ENCODE measurements at places on chromosomes 11 and 22.

DNA sequence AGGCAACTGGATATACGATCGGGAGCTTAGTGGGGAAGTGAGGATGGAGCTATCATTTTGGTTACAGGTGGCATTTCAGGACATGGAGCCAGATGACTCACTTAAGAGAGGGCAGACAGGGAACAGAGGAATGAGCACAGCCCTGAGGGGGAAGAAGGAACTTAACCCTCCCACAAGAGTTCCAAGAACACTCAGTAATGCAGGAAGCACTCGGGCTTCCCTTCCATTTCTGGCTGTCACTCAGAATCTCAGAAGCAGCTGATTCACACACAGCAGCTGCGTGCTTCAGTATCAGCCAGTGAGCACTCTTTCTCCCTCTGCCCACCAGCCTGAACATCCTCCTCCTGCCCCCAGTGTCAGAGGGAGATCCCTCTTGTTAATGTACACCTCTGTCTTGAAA lies 34.8 kb downstream of the EFCAB6 start:
- DNase-seq = no peak

GRCh38 chr11:92226331-92227229 lies 2.0 kb downstream of the FAT3 start:
- no peak for DNase-seq

GRCh38 chr11:118892964-118893363 lies 9.3 kb downstream of the CXCR5 start:
- no peak for DNase-seq

DNA sequence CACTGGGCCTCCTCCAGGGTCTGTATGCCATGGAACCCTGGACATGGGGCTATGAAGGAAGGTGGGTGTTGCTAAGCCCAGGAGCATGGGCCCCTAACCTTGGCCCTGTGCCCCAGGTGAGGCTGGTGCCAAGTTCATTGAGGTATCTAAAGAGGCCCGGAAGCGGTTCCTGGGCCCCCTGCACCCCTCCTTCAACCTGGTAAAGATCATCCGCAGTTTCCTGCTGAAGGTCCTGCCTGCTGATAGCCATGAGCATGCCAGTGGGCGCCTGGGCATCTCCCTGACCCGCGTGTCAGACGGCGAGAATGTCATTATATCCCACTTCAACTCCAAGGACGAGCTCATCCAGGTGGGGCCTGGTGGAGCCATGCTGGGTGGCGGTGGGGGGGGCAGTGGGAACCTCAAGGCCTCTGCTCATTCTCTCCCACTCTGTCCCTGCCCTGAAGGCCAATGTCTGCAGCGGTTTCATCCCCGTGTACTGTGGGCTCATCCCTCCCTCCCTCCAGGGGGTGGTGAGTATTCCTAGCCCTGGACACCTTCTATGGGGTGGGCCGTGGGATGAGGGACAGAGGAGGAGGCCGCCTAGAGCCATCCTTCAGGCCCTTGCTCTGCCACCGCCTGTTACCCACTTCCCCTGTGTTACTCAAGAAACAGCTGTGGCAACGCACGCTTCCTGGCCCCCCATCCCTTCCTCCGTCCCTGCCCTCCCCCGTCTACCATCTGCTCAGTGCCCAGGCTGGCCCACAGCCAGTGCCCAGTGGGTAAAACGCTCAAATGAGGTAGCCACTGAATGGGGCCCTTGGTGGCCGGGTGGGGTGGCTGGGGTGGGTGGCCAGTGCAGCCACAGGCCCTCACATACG lies 3.0 kb downstream of the PNPLA2 start:
- DNase-seq = no peak

DNA sequence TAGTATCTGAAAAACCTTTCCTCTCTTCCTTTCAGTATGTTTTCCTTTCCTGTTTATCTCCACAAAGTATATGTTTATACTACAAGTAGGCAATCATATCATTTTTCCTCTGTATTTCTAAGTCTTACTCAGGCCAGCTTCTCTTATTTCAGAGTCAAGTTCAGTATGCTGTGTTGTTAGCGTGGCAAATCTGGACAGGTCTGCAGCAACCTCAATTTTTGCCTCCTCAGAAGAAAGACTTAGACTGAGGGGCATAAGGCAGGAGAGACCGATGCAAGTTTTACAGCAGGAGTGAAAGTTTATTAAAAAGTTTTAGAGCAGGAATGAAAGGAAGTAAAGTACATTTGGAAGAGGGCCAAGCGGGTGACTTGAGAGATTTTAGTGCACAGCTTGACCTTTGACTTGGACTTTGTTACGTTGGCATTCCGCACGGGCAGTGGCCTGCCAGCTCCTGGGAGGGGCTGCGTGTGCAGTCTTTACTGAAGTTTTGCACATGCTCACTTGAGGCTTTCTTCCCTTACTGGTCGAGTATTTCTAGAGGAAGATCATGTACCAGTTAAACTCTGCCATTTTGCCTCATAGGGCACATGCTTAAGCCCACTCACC lies 343.2 kb downstream of the NTM start:
- no peak for DNase-seq

- no peak for DNase-seq
Measured at GRCh38 chr11:44030996-44031395, 16.8 kb upstream of the ACCSL start.

- DNase-seq = peak; percentile 89
Measured at GRCh38 chr11:57638005-57638781, 11.5 kb downstream of the YPEL4 start.

DNA sequence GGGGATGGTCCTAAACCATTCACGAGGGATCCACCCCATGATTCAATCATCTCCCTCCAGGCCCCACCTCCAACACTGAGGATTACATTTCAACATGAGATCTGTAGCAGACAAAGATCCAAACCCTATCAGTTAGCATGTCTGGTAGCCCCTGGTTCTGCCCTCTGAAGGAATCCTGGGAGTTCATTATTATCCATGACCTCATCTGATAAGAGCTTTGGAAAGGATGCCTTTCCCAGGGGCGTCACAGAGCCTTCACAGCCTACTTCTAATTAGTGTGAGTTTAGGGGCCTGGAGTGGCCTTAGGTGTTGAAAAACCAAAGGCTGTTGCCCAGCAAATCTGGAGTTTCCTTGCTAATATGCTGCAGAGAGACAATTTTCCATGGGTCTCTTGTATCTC lies 8.6 kb upstream of the EIF3M start:
- no peak for DNase-seq

DNA sequence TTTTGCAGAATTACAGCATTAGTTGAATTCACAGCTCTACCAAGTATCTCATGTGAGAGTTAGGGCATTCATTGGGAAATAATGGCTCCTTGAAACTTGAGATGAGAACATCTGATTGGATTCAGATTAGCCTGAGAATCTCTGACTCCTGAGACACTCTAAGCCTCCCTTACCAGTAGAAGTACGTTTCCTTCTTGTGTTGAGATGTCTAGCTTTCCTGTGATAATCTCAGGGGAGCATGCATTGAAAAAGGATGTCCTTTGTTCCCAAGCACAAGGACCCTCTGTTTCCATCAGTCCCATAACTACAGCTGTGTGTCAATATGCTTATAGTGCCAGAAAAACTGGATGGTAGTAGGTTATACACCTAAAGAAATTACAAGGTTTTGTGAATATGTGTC lies 35.2 kb upstream of the RDX start:
- DNase-seq = no peak

GRCh38 chr11:117037279-117037974 lies 60.8 kb downstream of the SIK3 start:
- DNase-seq = no peak

DNA sequence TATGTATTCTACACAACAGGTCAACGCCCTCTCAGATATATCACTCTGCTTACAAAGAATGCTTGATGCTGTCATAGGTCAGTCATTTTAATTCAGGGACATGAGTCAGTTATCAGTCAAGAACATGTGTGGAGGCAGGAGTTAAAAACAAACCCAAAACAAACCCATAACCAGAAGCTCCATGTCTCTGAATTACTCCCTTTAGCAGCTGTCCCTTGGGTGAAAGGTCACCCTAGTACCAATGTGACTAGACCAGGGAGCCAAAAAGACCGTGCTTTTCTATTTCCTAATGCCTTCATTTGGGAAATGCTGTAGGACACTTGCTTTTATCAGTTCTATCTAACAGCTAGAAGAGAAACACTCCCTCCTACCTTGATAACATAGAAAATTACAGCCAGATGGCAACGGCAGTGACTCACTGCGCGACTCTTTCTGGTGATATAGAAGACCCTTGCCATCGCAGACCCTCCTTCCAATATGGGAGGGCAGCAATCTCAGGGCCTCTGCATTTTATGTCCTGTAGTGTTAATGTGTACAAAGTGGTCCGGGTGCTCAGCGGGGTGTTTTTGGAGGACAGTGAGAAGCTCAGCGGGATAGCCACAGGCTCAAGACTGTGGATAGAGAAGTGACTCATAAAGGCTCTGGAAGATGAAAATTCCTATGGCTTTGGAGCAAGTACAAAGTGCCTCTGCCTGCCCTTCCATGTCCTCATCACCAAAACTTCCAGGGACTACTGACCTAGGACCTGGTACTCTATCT lies 24.8 kb downstream of the APOL5 start:
- DNase-seq = no peak

DNA sequence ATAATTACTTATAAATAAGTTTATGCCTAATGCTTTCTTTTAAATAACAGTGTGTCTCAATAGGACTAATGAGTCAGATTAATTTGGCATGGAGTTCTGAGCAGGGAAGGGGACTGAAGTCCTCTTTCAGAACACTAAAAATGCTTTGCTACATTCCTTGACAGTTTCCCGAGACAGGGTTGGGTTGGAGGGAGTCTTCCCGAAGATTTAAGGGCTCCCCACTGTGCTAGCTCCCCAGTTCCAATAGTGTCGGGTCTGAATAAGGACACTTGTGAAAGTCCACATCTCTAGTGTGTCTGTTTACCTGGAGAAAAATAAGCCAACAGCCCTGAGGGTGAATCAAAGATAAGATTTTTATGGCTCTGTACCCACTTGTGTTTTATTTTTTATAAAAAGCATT lies 41.8 kb upstream of the HSD17B12 start:
- no peak for DNase-seq

DNA sequence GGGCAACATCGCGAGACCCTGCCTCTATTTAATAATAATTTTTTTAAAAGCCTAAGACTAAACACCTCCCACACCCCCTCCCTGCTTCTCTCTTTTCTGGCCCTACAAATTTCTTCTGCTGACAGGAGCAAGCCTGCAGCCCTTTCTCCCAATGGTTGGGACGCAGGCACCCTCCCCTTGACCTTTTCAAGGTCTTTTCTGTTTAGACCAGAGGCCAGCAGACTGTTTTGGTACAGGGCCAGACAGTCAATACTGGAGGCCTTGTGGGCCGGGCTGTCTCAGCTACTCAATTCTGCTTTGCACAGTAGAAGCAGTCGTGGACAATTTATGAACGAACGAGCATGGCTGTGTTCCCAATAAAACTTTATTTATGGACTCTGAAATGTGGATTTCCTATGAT lies 92.3 kb downstream of the SCN3B start:
- DNase-seq = no peak

- DNase-seq = peak; percentile 49
Measured at GRCh38 chr11:47268448-47269001, 1.4 kb upstream of the MADD start.

DNA sequence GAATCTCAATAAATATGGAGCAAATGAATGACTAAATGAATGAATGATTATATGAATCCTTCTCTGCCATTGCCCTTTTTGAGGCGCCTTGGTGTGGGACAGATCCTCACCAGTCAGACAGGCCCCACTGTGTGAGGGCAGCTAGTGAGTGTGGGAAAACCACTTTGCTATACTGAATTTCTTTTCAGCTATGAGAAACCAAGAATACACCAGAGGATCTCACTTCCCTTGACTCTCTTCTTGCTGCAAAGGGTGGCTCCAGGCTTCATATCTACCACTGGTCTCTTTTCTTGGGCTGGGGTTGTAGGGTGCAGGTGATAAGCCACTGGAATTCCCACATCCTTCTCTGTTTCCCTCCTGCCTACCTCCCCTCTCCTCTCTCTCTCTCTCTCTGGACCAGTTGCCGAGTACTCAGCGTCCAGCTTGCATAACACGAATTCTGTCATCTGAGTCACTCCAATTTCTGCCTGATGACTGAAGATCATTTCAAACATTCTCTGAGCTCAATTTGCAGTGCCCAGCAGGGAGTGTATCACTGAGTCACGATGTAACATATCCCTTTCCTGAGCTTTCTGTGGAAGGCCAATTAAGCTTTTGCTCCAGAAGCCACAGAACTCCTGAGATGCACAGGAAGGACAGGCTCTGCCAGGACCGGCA lies 304.3 kb upstream of the NCAM1 start:
- DNase-seq = no peak

GRCh38 chr11:6440906-6441358 lies at the start of gene HPX:
Gene HPX, minus strand, starts transcription at chr11:6440987. Its CDS starts 24 bp downstream, at chr11:6440963.
- DNase-seq = no peak

- DNase-seq = peak; percentile 41
Measured at GRCh38 chr11:66720223-66720898, 8.7 kb downstream of the SPTBN2 start.

- DNase-seq = no peak
Measured at GRCh38 chr11:17635551-17635938, 83.8 kb upstream of the MYOD1 start.

DNA sequence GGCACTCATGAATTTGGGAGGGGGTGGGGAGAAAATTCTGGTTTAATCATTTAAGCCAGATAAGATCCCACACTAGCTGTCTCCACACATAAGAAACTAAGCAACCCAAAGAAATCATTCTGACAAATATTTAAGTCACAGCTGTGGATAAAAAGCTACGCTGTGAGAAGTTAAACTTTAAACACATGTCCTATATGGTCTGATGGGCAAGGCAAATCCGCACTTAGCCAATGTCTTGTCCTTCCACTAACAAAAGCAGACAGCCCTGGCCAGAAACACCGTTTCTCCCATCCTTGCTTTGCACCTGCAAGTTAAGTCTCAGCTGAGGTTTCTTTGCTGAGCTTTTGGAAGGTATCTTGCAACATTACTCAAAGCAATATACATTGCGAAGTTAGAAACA lies 68.0 kb downstream of the ETS1 start:
- no peak for DNase-seq

DNA sequence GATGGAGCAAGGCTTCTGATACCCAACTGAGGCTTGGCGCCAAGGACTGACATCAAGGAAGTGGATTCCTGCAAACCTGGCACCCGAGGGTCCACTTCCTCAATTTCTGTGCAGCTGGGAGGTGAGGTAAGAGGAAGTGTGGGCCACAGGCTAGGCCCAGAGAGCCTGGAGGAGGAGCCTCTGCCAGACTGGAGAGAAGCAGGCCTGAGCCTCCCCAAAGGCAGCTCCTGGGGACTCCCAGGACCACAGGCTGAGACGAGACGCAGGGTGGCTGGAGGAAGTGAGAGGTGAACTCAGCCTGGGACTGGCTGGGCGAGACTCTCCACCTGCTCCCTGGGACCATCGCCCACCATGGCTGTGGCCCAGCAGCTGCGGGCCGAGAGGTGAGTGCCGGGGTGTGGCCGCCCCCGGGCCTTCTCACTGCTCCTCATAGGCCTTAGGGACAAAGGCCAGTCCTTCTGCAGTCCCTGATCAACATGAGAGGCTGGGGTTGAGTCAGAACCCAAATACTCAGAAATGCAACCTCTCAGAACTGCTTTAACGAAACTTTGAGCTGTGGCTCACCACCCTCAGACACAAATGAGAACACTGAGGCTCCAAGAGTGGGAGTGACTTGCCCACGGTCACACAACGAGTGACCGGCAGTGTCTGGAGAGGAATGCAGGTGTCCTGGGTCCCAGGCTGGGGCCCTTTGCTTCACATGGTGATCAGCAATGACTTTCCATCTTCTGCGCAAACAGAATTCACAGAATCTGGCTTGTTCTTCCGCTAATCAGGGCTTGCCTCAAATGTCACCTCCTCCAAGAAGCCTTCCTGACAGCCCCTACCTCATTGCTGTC lies at the start of gene NCF4:
Gene NCF4 (plus strand): TSS at position 186 of the 839 bp plus-strand sequence. CDS start 166 bp downstream, at position 352.
- no peak for DNase-seq

GRCh38 chr11:44379141-44380008 lies 69.4 kb upstream of the ALX4 start:
- no peak for DNase-seq

- DNase-seq = no peak
Measured at GRCh38 chr11:124657904-124658303, 15.6 kb downstream of the SIAE start.

Measured in H1 (cell line).